Activated T-cell treated with anti-CD3 and anti-CD28 coated beads, Interleukin-2, amount 50 U/mL, for 72 hours (primary cell): ENCODE measurements at places on chromosomes 2 and 18. TPM values are rescaled to one million over a fixed set of nuclear protein-coding genes. Genes with fewer than 3 reads are reported as not detected.

GRCh38 chr2:164066095-164066494, 330.3 kb upstream of the FIGN start:
- no peak for DNase-seq

GRCh38 chr2:26054598-26055348, 20.9 kb downstream of the RAB10 start:
- no peak for DNase-seq

GRCh38 chr2:119408221-119408619, 23.4 kb upstream of the TMEM37 start:
- DNase-seq: no peak

GRCh38 chr2:67772216-67773170, 290.3 kb downstream of the C1D start:
- DNase-seq: no peak

GRCh38 chr2:114472726-114473125, 30.3 kb downstream of the DPP10 start:
- no peak for DNase-seq

DNA sequence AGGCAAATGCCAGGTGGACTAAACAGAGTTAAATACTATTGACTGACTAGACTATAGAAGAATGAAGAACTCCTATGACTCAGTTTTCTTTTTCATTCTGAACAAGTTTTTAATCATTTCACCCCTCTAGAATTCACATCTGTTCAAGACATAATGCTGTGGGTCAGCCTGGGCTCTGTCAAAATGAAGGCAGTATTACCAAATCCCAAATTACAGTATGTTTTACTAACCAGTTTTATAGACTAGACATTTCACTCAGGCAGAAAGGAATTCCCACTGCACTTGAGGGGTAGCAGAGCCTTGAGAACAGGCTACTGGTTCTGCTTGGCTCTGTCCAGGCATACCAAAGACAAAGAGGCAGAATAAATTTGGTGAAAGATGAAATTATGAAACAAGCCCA, 511.7 kb downstream of the EPHA4 start:
- DNase-seq: no peak

DNA sequence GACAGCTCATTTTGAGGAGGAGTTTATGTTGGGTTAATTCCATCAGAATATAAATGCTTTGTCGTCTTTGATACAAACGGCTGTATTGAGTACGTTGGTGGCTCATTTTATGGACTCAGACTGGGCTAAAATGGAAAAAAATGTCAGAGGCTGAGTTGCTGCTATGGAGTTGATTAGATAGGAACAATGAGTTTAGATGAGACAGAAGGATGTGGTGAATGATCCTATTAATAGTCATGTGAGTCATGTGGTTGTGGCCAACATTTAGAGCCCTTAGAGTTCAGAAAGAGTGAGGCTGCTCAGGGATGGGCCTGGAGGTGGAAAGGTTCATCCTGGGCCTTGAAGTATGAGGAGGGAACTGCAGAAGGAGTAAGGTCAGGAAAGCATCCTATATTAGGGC, 434.2 kb downstream of the MEIS1 start:
- DNase-seq: no peak

- no peak for DNase-seq
Observed at GRCh38 chr18:48318436-48318835, 90.7 kb downstream of the ZBTB7C start.

DNA sequence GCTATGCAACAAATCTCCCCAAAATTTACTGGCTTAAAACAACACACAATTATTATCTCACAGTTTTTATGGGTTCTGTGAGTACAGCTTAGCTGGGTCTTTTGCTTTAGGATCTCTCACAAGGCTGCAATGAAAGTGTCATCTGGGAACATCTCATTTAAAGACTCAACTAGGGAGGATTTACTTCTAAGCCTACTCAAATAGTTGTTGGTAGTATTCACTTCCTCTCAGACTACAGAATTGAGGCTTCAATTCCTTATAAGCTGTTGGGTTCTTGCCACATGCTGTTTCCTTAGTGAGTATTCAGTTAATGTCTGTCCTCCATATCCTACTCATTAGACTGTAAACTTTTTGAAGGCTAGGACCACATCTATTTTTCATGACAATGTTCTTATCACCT, 72.3 kb downstream of the MDH1 start:
- DNase-seq: no peak

Gene NLRC4
- 0.58 TPM for total RNA-seq

Gene SALL3
- total RNA-seq: not detected

Gene DTNA
- total RNA-seq: 0.56 TPM
